ENCODE measurements at places on chromosomes 16 and 17. TPM values are rescaled to one million over a fixed set of nuclear protein-coding genes. Genes with fewer than 3 reads are reported as not detected.

The KRTAP4-6 gene
- not detected for total RNA-seq

The NTN1 gene
- total RNA-seq, result 2.3 TPM

The OTOP2 gene
- total RNA-seq, result not detected

The OR2C1 gene
- not detected for total RNA-seq

The CLEC10A gene
- total RNA-seq, result not detected

GRCh38 chr16:31402687-31403086 is 9.6 kb downstream of the ITGAD start:
- no peak for DNase-seq

- DNase-seq, result peak; percentile 98
Observed at GRCh38 chr16:67236563-67237395, 9.8 kb downstream of the TMEM208 start.

DNA sequence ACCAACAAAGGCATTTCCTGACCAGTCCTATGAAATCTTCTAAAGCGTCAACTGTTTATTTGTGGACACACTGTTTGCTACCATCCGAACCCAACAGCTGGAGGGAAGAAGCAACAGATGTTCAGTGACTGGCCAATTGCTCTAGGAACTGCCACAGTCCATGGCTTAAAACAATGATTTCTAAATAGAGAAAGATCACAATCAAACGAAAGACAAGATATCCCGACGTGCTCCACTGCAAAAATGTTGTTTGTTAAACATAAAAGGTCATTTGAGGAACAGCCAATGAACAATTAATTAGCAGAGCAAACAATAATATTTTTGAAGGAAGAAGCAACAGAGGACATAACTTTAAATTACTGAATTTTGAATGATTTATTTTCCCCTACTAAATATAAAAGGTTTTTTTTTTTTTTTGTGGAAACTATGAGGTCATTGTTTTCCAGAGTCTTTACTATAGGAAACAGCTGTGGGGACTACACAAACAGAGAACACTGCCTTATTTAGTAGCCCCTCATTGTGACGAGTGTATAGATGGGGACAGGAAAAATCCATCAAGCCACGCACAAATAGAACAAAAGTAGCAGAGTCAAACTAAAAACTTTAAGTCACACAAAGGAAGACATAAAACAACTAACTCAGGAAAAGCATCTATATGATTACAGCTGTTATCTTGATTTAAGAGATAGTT is 17.2 kb downstream of the USP31 start:
- no peak for DNase-seq

DNA sequence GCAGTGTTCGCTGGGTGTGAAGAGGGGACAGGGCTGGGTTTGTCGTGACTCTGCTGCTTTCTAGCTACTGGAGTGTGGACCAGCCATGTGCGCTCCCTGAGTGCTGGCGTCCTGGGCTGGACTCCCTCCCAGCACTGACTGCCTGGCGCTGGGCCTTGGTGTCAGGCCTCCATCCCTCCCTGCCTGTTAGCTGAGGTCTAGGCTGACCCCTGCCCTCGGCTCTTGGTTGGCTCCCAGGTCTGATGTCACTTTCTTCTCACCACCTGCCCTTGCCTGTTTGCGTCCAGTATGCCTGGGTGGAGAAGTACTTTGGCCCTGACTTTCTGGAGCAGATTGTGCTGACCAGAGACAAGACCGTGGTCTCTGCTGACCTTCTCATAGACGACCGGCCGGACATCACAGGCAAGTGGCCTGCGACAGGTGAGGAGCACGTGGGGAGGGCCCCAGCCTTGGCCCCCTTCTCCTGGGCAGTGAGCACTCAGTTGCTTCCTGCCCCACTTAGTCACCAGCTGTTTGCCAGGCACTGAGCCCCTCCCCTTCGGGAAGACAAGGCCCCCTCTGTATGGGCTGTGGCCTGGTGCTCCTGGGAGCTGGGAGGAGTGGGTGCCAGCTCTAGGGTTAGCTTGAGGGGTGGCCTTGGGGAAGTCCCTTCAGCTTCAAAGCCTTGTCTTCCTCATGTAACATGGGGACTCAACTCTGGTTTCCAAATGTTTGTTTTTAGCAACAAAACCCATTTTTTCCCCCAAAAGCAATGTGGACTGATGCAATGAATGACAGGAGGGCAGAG is 41.5 kb downstream of the NT5M start:
- peak; percentile 33 for DNase-seq

GRCh38 chr16:7374614-7375174 is 42.0 kb downstream of the RBFOX1 start:
- DNase-seq, result no peak

GRCh38 chr16:81843683-81844082 is 64.6 kb downstream of the PLCG2 start:
- DNase-seq, result no peak

DNA sequence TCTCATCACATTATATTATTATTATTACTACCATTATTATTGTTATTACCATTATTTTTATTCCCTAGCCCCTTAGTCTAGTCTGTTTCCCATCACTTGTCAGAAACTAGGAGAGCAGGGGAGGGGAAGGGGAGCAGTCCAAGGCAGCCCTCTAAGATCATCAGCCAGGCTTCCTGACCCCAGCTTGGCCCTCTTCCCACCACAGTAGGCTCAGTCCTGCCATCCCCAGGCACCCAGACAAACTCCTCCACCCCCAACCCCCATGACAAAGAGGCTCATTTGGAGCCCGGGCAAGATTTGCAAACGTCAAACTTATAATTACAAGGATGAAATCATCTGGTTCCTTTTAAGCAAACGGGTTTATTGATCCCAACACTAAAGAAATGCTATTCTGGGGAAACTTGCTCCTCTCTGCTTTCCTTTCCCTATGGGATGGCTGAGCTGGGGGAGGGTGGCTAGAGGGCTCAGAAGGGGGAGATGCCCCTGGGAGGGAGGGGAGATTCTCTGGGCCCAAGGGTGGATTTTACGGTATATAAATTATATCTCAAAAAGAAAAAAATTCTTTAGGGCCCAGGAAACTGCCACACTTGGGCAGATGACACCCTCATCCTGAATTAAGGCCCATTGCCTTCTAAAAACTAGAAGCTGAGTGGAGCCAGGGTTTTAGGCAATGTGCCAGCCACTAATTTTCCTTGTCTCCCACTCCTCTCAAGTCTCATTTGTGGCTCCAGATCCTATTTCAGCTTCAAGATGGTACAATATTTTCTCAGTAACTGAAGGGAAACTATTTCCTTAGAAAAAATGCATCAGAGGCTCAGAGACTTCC is 4.4 kb upstream of the CBFB start:
- DNase-seq, result no peak

- no peak for DNase-seq
Observed at GRCh38 chr17:17782523-17783115, 54.2 kb downstream of the SREBF1 start.

- no peak for DNase-seq
Observed at GRCh38 chr16:48960830-48961229, 320.8 kb downstream of the CBLN1 start.

GRCh38 chr17:43338886-43339516 is 59.8 kb upstream of the ARL4D start:
- DNase-seq, result no peak

DNA sequence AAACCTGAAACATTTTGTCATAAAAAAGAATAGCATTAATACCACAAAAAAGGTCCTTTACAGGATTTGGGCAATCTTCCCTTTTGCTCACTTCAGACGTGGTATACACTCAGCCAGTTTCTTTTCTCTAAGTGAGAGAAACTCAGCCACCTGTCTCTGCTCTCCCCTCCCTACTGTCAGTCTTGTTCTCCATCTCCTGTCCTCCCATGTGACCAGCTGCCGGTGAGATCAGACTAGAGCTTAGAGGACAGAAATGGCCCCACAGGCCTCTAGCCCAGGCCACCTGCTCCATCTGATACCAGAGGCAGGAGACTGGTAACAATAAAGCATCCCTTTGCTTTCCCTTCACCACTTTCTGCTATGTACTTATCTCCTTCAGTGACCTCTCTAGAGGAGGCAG is 34.9 kb downstream of the CMC2 start:
- no peak for DNase-seq

GRCh38 chr16:89507214-89507833 is 879 bp upstream of the SPG7 start:
- no peak for DNase-seq

GRCh38 chr16:86015606-86016005 is 116.6 kb downstream of the IRF8 start:
- no peak for DNase-seq

GRCh38 chr16:19926449-19927390 is 42.1 kb upstream of the GPRC5B start:
- DNase-seq, result no peak

GRCh38 chr17:50719144-50719923 is at the start of gene LUC7L3:
TSS of gene LUC7L3 (plus strand) at chr17:50719603. CDS start at chr17:50719733, 130 bp downstream.
- DNase-seq, result peak; percentile 97

DNA sequence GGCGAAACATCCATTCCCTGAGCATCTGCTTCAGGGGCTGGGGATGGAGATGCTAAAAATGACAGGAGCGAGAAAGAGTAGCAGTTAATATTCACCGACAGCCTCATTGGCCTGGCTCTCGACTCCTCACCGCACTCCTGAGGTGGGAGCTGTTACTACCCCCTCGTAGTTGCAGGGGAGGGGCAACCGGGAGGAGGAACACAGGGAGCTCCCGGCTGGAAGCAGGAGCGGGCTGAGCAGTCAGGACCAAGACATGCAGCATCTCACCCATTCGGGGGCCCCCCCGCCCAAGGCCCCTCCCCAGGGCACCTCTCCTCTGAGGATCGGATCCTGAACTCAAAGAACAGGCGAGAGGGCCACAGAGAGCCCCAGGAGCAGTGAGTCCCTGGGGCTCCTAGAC is 4.5 kb upstream of the ACSF3 start:
- peak; percentile 57 for DNase-seq

DNA sequence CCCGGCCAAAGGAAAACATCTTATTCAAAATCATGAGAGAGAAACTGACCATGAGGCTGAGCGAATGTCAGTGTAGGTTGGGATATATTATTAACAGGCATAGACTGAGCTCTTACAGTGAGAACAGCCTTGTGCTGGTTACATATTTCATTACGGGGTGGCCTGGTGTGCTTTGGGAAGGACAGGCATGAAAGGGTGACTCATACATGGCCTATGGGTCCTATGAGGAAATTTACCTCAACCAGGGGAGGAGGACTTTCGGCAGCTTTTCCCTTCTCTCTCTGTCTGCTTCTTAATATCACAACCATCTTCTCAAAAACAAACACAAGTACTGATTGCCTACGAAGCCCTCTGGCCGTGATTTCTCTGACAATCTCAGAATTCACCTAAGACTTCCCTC is 579.1 kb downstream of the CDH13 start:
- no peak for DNase-seq

DNA sequence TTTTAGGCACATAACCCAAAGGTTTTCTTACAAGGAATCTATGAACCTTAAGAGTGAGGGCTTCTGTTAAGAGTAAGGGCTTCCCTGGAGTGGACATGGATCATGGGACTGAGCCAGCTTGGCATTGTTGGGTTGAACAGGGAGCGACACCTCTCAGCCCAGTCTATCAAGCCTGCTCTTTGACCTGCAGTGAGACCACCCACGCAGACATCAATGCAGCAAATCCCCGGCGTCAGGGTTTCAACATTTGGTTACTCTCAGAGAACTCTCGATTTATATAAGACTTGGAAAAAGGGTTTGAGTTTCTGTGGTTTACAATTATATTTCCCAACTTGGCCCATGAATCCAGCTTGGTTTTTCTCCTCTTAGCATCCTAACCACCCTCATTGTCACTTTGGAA is 299.9 kb downstream of the WWOX start:
- no peak for DNase-seq

- DNase-seq, result no peak
Observed at GRCh38 chr17:45976755-45977505, 22.1 kb upstream of the STH start.

DNA sequence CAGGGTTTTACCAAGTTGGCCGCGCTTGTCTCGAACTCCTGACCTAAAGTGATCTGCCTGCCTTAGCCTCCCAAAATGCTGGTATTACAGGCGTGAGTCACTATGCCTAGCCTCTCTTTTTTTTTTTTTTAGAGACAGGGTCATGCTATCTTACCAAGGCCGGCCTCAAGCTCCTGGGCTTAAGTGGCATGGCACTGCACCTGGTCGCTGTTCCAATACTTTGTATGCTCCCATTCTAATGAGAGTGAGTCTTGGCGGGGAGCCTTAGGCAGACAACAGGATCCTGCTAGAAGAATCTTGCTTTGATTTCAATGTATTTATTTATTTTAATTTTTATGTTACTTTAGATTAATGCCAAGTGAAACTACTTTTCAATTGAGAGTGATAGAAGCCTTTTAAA is 21.9 kb downstream of the TOM1L2 start:
- no peak for DNase-seq
